GM06990 (cell line): ENCODE measurements at places on chromosomes 2 and 18.
A peak's percentile ranks its signal among the peaks of the same experiment; 100 is the strongest.

DNA sequence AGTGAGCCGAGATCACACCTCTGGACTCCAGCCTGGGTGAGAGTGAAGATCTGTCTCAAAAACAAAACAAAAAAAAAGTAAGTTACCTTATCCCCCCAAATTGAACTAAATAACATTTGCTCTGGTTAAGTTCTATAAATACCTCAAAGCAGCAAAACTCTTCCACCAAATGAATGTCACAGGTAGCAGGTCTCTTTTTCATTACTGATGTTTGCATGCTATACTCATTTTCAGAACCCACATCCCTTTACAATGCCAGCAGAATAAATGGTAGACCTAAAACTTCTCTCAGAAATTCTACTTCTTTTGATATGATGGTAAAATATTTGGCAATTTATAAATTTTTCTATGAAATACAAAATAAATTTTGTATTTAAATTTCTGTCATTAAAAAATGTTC, 22.3 kb downstream of the INO80D start:
- DNase-seq: no peak

DNA sequence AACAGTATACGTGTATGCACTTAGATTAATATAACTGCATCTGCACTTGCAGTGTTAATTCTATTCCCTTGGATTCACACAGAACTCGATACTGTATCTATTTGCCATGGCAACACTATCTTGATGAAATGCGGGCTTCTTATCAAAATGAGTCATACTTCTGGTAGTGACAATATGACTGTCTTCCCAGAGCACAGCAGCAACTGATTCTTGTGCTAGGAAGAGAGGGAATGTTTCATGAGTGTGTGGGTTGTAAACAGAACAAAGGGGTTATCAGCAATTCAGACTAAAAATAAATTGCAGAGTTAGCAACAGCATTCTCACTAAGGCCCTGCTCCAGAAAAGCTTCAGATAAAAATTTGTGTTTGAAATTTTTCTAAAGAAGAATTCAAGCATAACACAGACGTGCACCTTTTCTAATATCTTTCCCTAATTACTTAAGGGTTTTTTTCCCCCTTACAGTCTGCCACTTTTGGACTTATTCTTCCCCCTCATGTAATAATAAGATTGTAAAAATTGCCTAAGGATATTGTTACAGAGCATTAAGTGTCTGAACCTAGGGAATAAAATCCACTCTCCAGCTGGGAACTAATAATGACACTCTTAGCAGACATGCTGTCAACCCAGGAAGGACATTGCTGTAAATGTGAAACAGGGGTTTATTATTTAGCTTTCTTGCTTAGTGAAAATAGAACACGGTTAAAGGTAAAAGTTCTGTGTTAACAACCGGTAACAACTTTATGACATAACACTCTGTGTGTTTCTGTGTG, 99.9 kb upstream of the SLC38A11 start:
- no peak for DNase-seq

DNA sequence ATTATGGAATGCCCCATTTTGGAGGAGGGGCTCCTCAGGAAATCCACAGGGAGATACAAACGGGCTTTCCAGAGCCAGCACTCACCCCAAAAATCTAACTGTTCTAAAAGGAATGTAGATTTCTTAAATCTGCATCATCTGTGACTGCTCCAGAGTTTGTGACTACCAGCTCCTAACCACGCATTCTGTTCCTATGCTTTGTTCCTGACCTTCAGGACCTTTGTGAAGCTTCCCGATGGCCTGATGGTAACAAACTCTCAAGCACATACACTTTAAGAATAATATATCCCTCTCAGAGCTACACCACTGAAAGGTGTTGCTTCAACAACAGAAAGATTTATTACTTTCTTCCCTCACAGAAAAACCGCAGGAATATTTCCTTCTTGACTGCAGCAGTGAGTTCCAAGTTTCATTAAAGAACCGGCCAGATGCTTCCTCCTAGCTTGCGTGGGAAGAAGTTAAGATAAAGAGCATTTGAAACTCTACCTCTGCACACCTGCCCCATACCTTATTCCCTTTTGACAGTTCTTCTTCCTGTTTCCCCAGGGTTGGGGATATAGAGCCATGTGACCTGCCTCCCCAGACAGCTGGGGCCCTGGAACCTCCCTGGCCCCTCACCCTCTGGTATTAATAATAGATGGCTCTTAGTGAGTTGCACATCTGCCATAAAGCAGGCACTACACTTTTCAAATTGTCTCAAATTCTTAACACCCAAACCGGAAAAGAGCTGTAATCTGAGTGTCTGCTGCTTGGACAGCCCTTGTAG, 40.2 kb upstream of the EML4 start:
- DNase-seq: peak; percentile 41

DNA sequence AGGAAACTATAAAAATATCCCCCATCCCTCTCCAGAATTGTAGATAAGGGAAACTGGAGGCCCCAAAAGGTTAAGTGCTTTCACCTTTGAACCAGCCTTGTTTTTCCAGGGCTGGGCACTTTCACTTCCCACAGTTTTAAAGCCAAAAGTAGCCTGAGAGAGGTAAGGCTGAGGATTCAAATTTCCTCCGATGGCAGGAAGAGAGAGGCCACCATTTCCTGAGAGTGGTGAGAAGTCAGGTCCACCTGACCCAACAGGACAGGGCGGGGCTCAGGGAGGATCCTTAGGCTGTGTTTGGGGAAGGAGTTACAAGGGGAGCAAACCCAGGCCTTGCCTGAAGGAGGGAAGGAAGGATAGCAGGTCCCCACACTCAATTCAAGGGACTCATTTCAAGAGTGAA, 4.7 kb upstream of the TEX261 start:
- no peak for DNase-seq

DNA sequence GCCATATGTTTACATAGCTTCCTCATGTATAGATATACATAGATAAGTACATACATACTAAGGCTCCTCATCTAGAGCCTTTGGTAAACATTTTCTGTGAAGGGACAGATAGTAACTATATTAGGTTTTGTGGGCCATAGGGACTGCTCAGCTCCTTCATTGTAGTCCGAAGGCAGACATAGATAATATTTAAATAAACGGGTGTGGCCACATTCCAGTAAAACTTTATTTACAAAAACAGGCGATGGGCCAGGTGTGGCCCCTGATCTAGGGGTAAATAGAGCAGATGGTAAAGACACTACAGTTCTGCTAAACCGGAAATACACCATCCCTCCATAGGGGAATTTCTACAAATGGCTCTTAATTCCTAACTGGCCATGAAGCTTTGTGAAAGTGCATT, 7.3 kb downstream of the COQ10B start:
- DNase-seq: no peak

GRCh38 chr2:170156592-170156991, 21.4 kb upstream of the MYO3B start:
- DNase-seq: no peak

DNA sequence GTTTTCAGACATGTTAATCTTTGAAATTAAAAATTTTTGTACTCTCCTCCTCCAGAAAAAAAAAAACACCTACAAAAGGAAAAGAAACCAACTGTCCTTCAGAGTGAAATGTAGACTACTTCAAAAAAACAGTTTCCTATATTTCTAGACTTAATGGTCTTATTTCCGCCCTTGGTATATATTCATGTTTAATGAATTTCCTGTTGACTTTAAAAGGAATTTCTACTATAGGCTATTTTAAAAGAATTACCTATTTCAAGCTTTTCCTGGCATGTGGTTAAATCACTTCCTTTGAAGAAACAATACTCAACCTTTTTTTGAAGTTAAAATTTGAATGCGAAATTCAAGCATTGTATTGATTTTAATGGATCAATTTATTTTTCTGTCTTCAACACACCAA, 29.2 kb downstream of the GULP1 start:
- no peak for DNase-seq

DNA sequence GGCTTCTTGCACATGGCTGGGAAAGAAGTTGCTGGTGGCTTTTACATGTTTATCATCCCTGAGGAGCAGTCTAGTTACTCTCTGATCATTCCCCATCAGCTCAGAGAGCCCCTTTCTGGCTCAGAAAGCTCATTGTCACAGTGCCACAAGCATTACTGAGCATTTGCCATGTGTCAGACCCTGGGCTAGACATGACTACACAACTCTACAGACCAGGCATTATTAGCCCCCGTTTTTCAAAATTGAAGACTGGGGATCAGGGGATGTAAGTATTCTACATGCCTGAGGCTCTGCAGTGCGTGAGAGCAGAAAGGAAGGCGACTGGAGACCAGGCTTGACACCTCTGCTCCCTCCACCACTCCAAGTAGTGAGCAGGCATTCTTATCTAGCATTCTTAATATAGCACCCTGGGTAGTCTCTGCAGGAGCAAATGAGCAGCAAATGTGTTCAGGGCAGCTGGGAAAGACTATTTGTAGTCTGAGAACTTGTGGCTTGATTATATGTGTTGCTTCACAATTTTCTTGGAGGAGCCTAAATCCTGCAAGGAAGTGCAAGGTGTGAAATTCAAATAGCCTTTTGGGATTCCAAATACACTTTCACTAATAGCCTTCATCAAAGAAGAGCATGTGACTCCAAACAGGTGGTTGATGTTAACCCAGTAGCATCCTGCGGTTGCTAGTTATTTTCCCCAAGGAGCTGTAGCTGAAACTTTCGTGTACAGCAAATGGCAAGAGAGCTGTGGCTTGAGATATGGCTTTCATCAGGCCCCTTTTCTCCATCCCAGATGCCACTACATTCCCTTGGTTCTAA, 143.2 kb downstream of the DDX1 start:
- DNase-seq: no peak

- no peak for DNase-seq
Observed at GRCh38 chr2:110746586-110747521, 14.5 kb downstream of the ACOXL start.

DNA sequence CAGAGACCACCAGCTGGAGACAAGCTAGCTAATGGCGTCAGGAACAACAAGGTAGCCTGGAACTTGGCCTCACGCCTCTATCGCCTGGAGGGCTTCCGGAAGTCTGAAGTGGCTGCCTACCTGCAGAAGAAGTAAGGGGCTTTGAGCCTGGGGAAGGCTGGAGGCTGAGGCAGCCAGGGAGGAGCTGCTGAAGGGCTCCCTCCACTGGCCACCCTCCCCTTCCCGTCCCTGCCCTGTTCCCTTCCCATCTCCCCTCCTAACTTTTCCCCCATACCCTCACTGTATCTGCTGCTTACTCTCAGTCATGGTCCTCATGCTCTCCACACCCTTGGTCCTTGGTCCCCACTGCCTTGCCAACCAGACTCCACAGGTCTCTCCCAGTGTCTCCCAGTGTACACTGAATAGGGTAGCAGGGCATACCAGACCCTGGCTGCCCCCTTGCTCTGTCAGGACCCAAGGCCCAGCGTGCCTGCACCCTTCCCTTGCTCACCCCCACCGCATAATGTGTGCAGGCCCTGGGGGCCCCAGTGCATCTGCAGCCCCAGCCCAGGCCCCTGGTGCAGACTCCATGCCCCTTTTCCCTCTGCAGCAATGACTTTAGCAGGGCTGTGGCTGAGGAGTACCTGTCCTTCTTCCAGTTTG, 18.8 kb downstream of the PSD4 start:
- DNase-seq: no peak

DNA sequence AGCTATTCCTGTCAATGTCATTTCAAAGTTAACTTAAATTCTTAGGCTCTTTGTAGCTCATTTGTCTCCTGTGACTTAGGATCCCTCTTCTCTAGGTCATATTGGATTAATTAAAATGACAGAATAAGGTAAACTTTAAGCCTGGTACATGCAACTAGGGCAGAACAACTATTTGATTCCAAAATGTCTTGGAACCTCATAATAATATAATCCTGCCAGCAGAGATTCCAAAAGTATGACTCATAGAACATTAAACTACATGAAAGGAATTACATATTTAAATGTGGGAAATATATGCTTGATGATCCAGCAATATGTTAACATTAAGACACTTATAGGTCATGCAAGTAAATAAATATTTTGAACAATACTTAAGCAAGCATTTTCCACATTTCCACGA, 63.3 kb downstream of the COL3A1 start:
- no peak for DNase-seq

- no peak for DNase-seq
Observed at GRCh38 chr18:24270937-24271380, 126.7 kb downstream of the OSBPL1A start.

- DNase-seq: no peak
Observed at GRCh38 chr18:11726556-11726955, 37.5 kb downstream of the GNAL start.
